ENCODE measurements at places on chromosomes 5 and 9. TPM values are rescaled to one million over a fixed set of nuclear protein-coding genes. Genes with fewer than 3 reads are reported as not detected.

BARX1 gene
- 0.13 TPM for total RNA-seq

PCDHB13 gene
- total RNA-seq: 0.59 TPM

PHF24 gene
- 0.10 TPM for total RNA-seq

TRIP13 gene
- total RNA-seq: 6.4 TPM

Measured in smooth muscle cell of the pulmonary artery (primary cell).